CD4-positive, alpha-beta T cell (primary cell): ENCODE measurements at places on chromosomes 7 and 10.

GRCh38 chr7:101340379-101340778 is 18.8 kb upstream of the IFT22 start:
- H3K4me1 ChIP-seq, result no peaks in the 10 kb centered on the region
- no peak for DNase-seq
- no peak overlapping the region for H3K27ac ChIP-seq
- no peak overlapping the region for H3K4me3 ChIP-seq
- H3K27me3 ChIP-seq, result no peaks in the 10 kb centered on the region

- peak overlapping the region; percentile 83 for H3K4me3 ChIP-seq
- DNase-seq, result no peak
- peaks cover 41% of the 10 kb centered on the region for H3K4me1 ChIP-seq
- no peaks in the 10 kb centered on the region for H3K27me3 ChIP-seq
- H3K36me3 ChIP-seq, result no peaks in the 10 kb centered on the region
These were observed 102.8 kb upstream of the ZNF438 start for GRCh38 chr10:31134311-31134952.

GRCh38 chr7:8585591-8585990 is 152.2 kb downstream of the NXPH1 start:
- H3K4me3 ChIP-seq, result no peak overlapping the region
- no peak for DNase-seq
- H3K27me3 ChIP-seq, result no peaks in the 10 kb centered on the region
- H3K27ac ChIP-seq, result no peak overlapping the region
- H3K36me3 ChIP-seq, result no peaks in the 10 kb centered on the region
- no peaks in the 10 kb centered on the region for H3K4me1 ChIP-seq

DNA sequence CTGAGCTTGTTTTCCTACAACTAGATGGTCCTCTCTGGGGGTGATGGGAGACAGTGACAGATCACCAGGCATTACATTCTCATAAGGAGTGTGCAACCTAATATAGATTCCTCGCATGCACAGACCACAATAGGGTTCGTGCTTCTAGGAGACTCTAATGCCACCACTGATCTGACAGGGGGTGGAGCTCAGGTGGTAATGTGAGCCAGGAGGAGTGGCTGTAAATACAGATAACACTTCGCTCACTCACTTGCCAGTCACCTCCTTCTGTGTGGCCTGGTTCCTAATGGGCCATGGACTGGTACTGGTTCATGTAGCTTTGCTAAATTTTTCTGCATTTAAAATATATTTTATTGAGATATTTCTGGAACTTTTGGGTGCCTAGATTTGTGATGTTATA is 202.3 kb upstream of the ZNF32 start:
- H3K4me3 ChIP-seq, result no peak overlapping the region
- no peaks in the 10 kb centered on the region for H3K27me3 ChIP-seq
- peaks cover 12% of the 10 kb centered on the region for H3K4me1 ChIP-seq
- no peaks in the 10 kb centered on the region for H3K36me3 ChIP-seq
- no peak overlapping the region for H3K27ac ChIP-seq

GRCh38 chr10:78044179-78044578 is 10.5 kb downstream of the RPS24 start:
- peaks cover 21% of the 10 kb centered on the region for H3K4me1 ChIP-seq
- DNase-seq, result no peak
- no peak overlapping the region for H3K4me3 ChIP-seq

GRCh38 chr10:11191678-11192077 is 174.0 kb downstream of the CELF2 start:
- no peaks in the 10 kb centered on the region for H3K27me3 ChIP-seq
- peaks cover 77% of the 10 kb centered on the region for H3K36me3 ChIP-seq
- no peak for DNase-seq
- H3K27ac ChIP-seq, result no peak overlapping the region
- no peak overlapping the region for H3K4me3 ChIP-seq

DNA sequence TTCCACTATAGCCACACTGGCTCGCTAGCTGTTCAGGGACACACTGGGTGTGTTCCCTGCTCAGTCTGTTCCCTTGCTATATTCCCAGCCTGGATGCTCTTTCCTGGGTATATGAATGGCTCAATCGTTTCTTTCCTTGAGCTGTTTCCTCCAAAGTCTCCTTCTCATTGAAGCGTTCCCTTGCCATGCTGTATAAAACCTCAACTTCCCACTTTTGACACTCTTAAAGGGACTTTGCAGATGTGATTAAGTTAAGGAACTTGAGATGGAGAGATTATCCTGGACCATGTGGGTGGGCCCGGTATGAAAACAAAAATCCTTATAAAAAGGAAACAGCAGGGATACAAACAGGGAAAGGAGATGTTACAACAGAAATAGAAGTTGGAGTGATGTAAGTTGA is 973.1 kb downstream of the LRMDA start:
- no peaks in the 10 kb centered on the region for H3K36me3 ChIP-seq
- H3K4me3 ChIP-seq, result no peak overlapping the region
- no peaks in the 10 kb centered on the region for H3K27me3 ChIP-seq
- H3K27ac ChIP-seq, result no peak overlapping the region

GRCh38 chr10:71487726-71488125 is 91.0 kb downstream of the CDH23 start:
- no peaks in the 10 kb centered on the region for H3K27me3 ChIP-seq
- DNase-seq, result no peak
- H3K27ac ChIP-seq, result no peak overlapping the region
- no peak overlapping the region for H3K4me3 ChIP-seq

DNA sequence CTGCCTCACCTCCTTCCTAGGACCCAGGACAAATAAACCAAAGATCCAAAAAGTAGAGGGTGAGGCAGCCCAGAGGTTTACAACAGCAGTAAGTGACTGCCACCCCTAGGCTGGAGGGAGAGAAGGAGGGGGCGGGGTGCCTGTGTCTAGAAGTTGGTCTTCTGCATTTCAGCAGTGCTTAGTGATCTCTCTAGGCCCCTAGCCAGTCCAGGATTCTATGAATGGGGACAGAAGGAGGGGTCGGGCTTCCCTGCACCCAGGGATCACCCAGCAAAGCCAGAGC is 62.8 kb upstream of the KDM7A start:
- DNase-seq, result no peak
- H3K4me3 ChIP-seq, result no peak overlapping the region
- no peak overlapping the region for H3K27ac ChIP-seq
- H3K4me1 ChIP-seq, result peaks cover 10% of the 10 kb centered on the region
- no peaks in the 10 kb centered on the region for H3K36me3 ChIP-seq

- DNase-seq, result no peak
- H3K27me3 ChIP-seq, result no peaks in the 10 kb centered on the region
- no peaks in the 10 kb centered on the region for H3K36me3 ChIP-seq
These were observed 76.7 kb upstream of the ANLN start for GRCh38 chr7:36312915-36313334.

DNA sequence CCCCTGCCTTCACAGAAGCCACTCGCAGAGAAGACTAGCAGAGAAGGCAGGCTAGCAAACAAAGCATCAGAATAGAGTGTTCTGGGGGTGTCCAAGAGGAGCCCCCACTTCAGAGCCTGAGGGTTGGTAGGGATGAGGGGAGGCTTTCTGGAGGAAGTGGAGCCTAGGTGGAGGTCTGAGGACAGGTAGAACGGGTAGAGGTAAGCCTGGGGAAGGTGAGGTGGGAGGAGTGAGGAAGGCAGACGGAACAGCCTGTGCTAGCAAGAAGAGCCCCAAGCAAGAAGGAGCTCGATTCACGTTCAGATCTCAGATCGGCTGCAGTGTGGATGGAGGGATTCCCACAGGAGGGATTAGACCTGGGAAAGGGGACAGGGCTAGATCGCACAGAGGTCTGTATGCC is 66.0 kb upstream of the DUSP5 start:
- DNase-seq, result no peak
- H3K4me3 ChIP-seq, result no peak overlapping the region
- H3K27ac ChIP-seq, result no peak overlapping the region
- no peaks in the 10 kb centered on the region for H3K36me3 ChIP-seq

GRCh38 chr10:23362879-23363792 is 18.5 kb upstream of the C10orf67 start:
- DNase-seq, result peak; percentile 81
- H3K4me3 ChIP-seq, result peak overlapping the region; percentile 36
- H3K27me3 ChIP-seq, result no peaks in the 10 kb centered on the region
- H3K27ac ChIP-seq, result peak overlapping the region; percentile 68
- H3K36me3 ChIP-seq, result no peaks in the 10 kb centered on the region
- peaks cover 43% of the 10 kb centered on the region for H3K4me1 ChIP-seq

- no peak overlapping the region for H3K4me3 ChIP-seq
- no peaks in the 10 kb centered on the region for H3K4me1 ChIP-seq
These were observed 26.9 kb downstream of the RAMP3 start for GRCh38 chr7:45184326-45185027.

GRCh38 chr7:12719981-12720865 is 32.8 kb downstream of the ARL4A start:
- no peaks in the 10 kb centered on the region for H3K36me3 ChIP-seq
- H3K4me1 ChIP-seq, result peaks cover 11% of the 10 kb centered on the region
- no peaks in the 10 kb centered on the region for H3K27me3 ChIP-seq
- DNase-seq, result no peak
- H3K4me3 ChIP-seq, result no peak overlapping the region

- H3K36me3 ChIP-seq, result peaks cover 37% of the 10 kb centered on the region
- no peak overlapping the region for H3K4me3 ChIP-seq
- peaks cover 7% of the 10 kb centered on the region for H3K4me1 ChIP-seq
- no peak for DNase-seq
- H3K27ac ChIP-seq, result no peak overlapping the region
- no peaks in the 10 kb centered on the region for H3K27me3 ChIP-seq
These were observed 24.6 kb downstream of the NAMPT start for GRCh38 chr7:106260136-106260561.

DNA sequence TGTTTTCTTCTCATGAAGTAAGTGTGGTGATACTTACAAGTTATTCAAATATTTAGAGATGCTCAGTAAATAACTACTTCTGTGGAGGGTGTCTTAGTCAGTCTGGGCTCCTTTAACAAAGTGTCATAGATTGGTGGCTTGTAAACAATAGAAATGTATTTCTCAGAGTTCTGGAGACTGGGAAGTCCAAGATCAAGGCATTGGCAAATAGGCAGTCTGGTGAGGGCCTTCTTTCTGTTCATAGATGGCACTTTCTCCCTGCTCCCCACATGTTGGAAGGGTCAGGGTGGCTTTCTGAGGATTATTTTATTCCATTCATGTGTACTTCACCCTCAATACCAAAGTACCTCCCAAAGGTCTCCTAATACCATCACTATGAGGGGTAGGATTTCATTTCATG is 18.4 kb downstream of the RPA3 start:
- no peaks in the 10 kb centered on the region for H3K27me3 ChIP-seq
- H3K36me3 ChIP-seq, result no peaks in the 10 kb centered on the region
- H3K4me1 ChIP-seq, result peaks cover 3% of the 10 kb centered on the region
- DNase-seq, result no peak

- no peaks in the 10 kb centered on the region for H3K36me3 ChIP-seq
- H3K27ac ChIP-seq, result no peak overlapping the region
- no peak for DNase-seq
- no peaks in the 10 kb centered on the region for H3K4me1 ChIP-seq
These were observed 8.8 kb upstream of the ZCCHC24 start for GRCh38 chr10:79454259-79454658.

- DNase-seq, result peak; percentile 62
- no peaks in the 10 kb centered on the region for H3K36me3 ChIP-seq
- peaks cover 7% of the 10 kb centered on the region for H3K27me3 ChIP-seq
These were observed 62.1 kb upstream of the PRSS58 start for GRCh38 chr7:142319970-142320369.

- DNase-seq, result no peak
- H3K27ac ChIP-seq, result no peak overlapping the region
- H3K4me1 ChIP-seq, result no peaks in the 10 kb centered on the region
- H3K4me3 ChIP-seq, result no peak overlapping the region
- no peaks in the 10 kb centered on the region for H3K27me3 ChIP-seq
- no peaks in the 10 kb centered on the region for H3K36me3 ChIP-seq
These were observed 376.9 kb downstream of the LRRTM3 start for GRCh38 chr10:67302701-67303100.

- no peak overlapping the region for H3K4me3 ChIP-seq
- no peaks in the 10 kb centered on the region for H3K27me3 ChIP-seq
- no peak for DNase-seq
- H3K36me3 ChIP-seq, result no peaks in the 10 kb centered on the region
- H3K4me1 ChIP-seq, result no peaks in the 10 kb centered on the region
These were observed 25.5 kb downstream of the FAM107B start for GRCh38 chr10:14749070-14749809.

DNA sequence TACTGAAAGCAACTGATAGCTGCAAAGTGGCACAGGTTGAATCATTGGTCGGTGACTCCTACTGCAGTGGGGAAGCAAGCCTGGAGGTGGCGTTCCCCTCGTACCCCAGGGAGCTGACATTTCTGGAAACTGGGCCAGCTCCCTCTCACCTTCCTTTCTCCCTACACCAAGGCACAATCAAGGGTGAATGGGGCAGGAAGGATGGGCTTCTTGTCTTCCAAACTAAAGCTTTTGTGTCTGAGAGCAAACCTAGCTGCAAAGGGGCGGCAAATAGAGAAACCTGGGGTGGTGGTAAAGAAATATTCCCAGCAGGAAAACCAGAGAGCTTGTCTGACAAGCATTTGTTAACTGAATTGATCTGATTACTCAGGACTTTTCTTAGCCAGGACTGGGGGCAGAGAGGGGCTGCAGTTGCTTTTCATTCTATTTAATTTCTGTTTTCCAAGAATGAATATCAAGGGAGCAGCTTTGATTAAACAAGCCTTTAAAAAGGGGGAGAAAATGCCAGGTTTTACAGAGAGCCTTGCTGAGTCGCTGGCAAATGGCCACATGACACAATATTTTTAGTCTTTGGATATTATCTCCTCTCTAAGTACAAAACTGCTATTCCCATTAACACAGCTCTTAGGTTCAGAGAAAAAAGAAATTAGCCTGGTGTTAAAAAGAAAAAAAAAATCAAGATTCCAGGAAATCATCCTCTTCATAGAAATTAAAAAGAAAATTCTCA is 27.8 kb downstream of the CDHR3 start:
- no peaks in the 10 kb centered on the region for H3K27me3 ChIP-seq
- no peak for DNase-seq
- H3K4me1 ChIP-seq, result no peaks in the 10 kb centered on the region
- H3K27ac ChIP-seq, result no peak overlapping the region
- no peaks in the 10 kb centered on the region for H3K36me3 ChIP-seq
- no peak overlapping the region for H3K4me3 ChIP-seq

DNA sequence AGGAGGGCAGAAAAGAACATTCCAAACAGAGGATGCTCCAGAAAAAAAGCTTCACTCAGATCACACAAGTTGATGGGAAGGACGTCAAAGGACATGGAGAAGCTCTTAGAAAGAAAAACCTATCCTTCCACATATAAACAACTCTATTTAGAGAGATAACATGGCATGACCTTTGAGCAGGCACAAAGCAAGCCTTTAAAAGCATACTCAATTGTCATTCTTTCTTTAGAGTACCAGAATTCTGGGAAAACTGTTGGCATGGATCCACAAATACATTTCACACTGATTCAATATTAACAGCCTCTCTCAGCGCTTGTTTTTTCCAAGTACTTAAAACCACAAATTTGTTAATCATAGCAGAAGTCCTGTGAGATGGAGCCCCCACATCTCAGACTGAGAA is 7.3 kb upstream of the ABLIM1 start:
- no peak overlapping the region for H3K27ac ChIP-seq
- no peak for DNase-seq
- no peaks in the 10 kb centered on the region for H3K4me1 ChIP-seq
- no peak overlapping the region for H3K4me3 ChIP-seq
- no peaks in the 10 kb centered on the region for H3K27me3 ChIP-seq
- H3K36me3 ChIP-seq, result no peaks in the 10 kb centered on the region
